ENCODE measurements at places on chromosomes 6 and 20. TPM values are rescaled to one million over a fixed set of nuclear protein-coding genes. Genes with fewer than 3 reads are reported as not detected.

Gene HLA-DPA1
- total RNA-seq = 61.0 TPM

Gene CFAP206
- total RNA-seq = 0.20 TPM

Gene OOEP
- not detected for total RNA-seq

Gene ZDHHC14
- 14.4 TPM for total RNA-seq

GRCh38 chr6:106373502-106374239, 13.2 kb downstream of the CRYBG1 start:
- H3K36me3 ChIP-seq = no peaks in the 10 kb centered on the region
- H3K27ac ChIP-seq = peak overlapping the region; percentile 37
- DNase-seq = no peak
- H3K4me3 ChIP-seq = no peak overlapping the region
- H3K4me1 ChIP-seq = peaks cover 17% of the 10 kb centered on the region

GRCh38 chr6:43878127-43878634, 108.2 kb downstream of the VEGFA start:
- no peak for DNase-seq
- no peaks in the 10 kb centered on the region for H3K36me3 ChIP-seq
- H3K4me1 ChIP-seq = no peaks in the 10 kb centered on the region
- H3K27ac ChIP-seq = no peak overlapping the region
- H3K27me3 ChIP-seq = no peaks in the 10 kb centered on the region

DNA sequence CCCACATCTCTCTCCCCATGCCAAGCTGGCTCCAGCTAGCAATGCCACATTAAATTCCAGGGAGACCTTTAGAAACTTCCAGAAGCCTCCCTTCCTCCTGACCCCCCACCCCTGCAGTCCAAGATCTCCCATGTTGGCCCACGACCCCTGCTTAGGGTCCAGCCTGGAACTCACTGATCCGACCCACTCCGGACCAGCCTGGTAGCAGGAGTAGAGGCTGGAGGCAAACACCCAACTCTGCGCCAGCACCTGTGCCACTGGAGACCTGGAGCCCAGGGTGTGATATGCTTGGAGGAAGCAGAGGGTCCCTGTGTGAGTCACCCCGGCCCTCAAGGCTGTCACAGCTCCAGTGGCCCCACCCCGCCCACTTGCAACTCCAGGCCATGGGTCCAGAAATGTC, 3.3 kb upstream of the ULBP1 start:
- no peak overlapping the region for H3K4me3 ChIP-seq
- H3K36me3 ChIP-seq = peaks cover 2% of the 10 kb centered on the region
- peaks cover 69% of the 10 kb centered on the region for H3K27me3 ChIP-seq
- DNase-seq = no peak

DNA sequence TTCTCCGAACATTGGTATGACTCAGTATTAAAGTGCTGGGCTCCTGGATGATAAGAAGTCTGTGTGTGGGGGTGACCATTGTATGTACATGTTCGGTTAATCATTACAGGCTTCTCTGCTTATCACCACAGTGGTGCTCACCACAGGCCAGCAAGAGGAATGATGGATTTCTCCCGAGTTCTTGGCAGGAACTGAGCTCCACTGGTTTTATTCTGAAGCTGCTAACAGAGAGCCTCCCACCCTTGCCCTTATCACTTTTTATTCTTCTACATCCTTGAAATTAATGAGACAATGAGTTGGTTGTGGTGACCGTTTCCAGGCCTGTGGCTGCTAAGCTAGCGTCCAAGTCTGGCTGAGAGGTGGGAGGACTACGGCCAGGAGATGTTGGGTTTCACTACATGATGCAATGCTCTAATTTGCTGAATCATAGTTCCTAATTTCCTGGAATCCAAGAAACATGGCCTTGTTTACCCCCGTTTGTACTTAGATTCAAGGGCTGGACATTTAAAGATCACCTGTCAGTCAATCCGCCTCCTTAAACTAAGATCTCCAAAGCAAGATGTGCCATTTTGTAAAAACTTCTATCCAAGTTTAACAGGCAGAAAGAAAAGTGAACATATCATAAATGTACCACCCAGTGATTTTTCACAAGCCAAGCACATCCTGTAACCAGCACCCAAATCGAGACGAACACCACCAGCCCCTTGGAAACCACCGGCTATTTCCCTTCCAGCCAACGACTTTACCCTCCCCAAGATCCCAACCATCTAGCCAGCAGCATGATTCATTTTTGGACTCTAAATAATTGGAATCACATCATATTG, 172.5 kb downstream of the FOXA2 start:
- no peak overlapping the region for H3K27ac ChIP-seq
- no peaks in the 10 kb centered on the region for H3K27me3 ChIP-seq
- DNase-seq = no peak
